ENCODE measurements at places on chromosomes 1 and 21. TPM values are rescaled to one million over a fixed set of nuclear protein-coding genes. Genes with fewer than 3 reads are reported as not detected.

GRCh38 chr1:160018900-160019299 lies 12.9 kb downstream of the PIGM start:
- no peak for DNase-seq

Gene AGO3
- polyA plus RNA-seq = 8.4 TPM

GRCh38 chr1:69121723-69122122 lies 446.0 kb upstream of the LRRC7 start:
- no peak for DNase-seq

DNA sequence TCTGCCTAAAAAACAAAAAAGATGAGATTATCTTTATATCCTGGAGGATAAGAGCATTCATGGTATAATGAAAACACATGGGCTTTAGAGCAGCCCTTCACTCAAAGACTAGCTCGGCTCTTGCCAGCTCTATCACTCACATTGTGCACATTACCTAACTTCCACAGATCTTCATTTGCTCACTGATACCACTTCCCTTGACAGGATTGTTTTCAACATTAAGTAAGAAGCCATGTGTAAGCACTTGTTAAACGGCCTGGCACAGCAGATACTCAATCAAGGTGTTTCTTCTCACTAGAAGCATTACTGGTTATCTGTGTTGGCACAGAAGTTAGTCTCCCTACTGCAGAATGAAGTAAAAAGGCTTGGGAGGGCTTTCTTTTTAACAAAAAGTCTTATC lies 18.7 kb downstream of the LPGAT1 start:
- no peak for DNase-seq

DNA sequence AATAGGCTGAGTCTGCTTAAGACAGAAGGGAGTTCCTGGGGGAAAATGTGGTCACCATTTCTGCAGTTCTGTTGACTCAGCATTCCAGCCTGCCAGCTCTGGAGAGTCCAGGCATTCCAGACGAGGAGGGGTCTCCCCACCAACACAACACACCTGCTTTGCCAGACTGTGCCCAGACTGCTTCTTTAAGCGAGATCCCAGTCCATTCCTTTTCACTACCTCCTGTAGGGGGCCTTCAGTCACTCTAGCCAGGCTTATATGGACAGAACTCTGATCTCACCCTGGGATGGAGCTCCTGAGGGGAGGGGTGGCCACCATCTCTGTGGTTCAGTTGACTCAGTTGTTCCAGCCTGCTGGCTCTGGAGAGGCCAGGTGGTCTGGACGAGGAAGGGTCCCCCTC lies 48.5 kb downstream of the UBE2U start:
- DNase-seq = no peak

Gene CYP4A11
- polyA plus RNA-seq = 43.7 TPM

Gene SLC44A3
- 88.2 TPM for polyA plus RNA-seq

GRCh38 chr1:205298191-205298994 lies 23.2 kb downstream of the NUAK2 start:
- DNase-seq = peak; percentile 86

GRCh38 chr1:65449214-65449823 lies 28.9 kb downstream of the LEPR start:
- DNase-seq = no peak

DNA sequence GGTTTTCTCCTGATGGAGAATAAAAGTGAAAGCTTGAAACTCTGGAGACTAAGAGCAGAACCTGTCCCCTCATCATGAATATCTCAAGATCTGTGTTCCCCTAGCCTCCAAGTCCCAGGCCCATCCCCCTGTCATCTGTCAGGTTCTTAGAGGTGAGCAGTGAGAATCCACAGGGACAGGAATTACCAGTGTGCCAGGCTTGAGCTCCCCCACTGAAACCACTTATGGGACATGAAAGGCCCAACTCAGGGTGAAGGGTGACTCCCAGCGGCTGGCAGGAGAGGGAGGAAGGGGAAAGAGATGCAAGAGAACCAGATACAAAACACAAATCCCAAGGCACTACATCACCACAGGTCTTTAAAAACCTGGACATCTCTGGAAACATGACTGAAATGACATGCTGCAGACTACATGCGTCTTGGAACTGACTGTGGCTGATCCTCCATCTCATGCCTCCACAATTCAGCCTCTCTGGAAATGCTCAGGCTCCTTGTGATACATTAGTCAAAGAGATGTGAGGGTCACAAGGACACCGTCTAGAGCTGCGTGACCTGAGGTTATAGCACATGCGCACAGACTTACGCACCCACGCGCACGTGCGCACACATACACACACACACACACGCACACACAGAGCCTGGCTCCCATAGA lies 6.8 kb upstream of the LY9 start:
- DNase-seq = no peak

Gene ALG14
- polyA plus RNA-seq = 13.4 TPM

- no peak for DNase-seq
Observed at GRCh38 chr1:33173091-33173490, 8.8 kb downstream of the TRIM62 start.

GRCh38 chr21:35026153-35026500 lies 23.0 kb downstream of the RUNX1 start:
- DNase-seq = no peak

Gene RCAN3
- polyA plus RNA-seq = 8.6 TPM

DNA sequence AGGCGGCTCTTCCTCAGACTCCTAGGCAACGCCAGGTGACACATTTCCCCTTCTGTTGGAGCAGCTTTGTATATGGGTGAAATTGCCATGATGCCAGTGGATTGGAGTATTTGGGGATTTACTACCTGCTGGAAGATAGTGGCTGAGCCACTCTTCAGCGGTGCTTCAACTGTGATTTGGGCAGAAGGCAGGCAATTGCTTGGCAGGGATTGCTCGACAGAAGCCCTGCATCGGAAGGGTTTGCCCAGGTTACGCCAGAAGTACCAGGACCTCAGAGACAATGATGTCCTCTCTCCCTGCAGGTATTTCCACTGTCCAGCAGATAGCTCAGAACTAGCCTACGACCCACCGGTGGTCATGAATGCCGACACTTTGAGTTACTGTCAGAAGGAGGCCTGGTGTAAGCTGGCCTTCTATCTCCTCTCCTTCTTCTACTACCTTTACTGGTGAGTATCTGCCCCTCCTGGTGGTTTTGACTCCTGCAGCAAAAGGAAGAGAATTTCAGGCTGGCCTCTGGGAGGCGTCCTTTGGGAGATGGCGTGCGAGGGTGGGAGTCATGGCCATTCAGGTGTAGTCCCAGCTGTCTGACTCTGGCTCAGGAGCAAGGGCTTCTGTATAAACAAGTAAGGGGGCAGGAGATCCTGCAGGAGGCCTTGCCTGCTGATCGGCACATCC lies 118.3 kb downstream of the CNIH3 start:
- no peak for DNase-seq

DNA sequence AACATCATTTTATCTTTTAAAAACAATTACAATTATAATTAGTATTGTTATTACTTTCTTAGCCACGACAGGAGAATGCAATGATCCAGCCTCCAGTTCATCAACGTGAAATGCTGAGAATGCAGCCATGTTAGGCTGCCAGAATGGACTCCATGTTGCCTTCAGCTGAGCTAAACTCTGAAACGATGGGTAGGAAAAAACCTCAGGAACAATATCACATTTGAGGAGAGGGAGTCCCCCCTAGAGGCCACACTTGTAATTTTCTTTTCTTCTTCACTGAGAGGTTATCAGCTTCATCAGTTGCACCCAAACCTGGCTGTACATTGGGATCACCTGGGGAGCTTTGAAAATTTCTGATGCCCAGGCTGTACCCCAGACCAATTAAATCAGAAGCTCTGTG lies 34.6 kb upstream of the DNAH14 start:
- no peak for DNase-seq

- no peak for DNase-seq
Observed at GRCh38 chr1:60942291-60942690, 140.1 kb upstream of the NFIA start.

Gene KIAA0040
- 14.8 TPM for polyA plus RNA-seq

- no peak for DNase-seq
Observed at GRCh38 chr1:78222225-78222959, 176.6 kb downstream of the GIPC2 start.

DNA sequence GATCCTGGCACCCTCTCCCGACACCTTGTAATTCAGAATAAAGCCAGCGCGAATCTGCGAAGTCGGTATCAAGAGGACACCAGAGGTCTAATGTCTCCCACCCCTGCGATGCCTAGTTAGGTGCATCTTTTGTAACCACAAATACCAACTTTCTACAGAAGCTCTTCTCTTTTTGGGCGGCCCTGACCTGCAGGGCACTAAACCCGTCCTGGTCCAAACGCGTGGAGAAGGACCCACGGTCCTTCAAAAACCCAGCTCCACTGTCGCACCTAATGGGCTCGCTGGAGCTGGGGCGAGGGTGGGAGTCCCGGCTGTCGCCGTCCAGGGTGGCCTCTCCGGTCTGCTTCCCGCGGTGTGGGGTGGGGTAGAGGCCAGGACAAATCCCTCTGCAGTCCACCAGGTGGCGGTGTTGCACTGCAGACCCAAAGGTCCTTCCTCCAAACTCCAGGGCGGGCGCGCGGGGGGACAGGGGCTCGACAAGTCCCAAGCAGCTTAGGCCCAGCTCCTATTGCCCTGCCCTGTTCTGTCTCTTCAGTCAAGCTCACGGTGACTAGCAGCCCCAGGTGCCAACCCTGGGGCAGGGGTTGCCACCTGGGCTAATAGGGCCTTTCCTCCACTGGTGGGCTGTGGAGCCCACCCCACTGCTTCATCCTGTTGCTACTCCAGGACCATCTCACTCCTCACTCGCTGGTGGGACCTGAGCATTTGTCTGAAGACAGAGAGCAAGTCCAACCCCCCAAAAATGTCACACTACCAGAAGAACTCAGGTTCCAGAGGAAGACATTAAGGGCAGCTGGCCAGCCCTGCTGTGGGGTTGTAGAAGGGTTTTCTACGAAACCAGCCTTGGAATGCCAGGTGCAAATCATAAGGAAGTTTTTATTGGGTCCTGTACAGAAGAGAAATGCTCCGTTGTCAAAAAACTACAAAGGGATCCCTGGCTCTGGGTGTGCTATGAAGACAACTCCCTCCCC lies 2.8 kb downstream of the HES3 start:
- DNase-seq = no peak

DNA sequence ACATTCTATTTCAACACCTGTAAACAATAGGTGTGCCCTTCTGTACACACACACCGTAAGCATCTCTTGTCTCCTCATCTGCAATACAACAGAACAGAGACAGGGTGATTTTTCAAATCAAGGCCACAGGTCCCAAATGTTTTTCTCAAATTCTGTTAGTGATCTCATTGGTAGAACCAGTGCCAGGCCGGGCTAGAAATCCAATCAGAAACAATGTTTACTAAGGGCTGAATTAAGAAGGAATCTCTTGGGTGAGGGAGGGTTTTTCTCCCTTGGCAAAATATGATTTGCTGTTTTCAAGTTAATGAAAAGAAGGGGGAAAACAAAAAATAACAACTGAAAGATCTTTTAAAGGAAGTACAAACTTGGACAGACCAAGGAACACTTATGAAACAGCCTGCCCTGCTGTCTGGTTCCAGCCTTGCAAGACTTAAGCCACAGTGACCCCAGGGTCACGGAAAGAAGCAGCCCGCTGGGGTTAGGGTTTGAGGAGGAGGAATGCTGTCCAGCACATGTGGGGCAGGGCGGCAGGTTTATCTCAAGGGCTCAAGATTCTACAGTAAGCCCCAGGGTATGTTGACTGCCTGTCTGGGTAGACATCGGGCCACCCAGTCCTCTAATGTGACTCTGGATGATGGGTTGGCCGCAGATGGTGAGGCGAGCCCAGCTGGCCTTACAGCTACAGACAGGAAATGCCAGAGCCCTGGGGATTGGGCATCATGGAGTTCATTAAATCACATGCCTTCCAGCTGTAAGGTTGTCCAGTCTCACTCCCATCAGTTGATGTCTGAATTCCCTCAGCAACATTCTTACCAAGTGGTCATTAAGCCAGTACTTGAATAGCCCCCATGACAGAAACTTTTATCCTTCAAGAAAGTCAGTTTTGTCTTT lies 73.3 kb upstream of the SLC44A3 start:
- no peak for DNase-seq

DNA sequence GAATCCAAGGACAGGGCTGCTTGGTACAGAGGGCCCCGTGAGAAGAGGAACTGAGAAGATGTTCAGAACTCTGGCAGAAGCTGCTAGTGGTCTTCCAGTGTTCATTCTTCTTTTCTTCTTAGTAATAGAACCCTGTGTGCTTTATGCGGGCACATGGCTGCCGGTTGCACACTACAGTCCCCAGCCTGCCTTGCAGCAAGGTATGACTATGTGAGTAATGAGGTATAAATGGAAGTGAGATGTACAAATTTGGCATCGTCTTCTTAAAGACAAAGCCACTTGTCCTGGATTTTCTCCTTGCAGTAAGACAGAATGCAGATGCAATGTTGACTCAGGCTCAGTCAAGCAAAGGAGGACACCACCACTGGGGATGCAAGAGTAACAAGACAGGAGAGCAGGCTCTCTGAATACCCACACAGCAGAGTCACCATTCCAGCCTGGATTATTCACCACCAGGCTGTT lies 15.0 kb upstream of the ATP1B1 start:
- DNase-seq = no peak

DNA sequence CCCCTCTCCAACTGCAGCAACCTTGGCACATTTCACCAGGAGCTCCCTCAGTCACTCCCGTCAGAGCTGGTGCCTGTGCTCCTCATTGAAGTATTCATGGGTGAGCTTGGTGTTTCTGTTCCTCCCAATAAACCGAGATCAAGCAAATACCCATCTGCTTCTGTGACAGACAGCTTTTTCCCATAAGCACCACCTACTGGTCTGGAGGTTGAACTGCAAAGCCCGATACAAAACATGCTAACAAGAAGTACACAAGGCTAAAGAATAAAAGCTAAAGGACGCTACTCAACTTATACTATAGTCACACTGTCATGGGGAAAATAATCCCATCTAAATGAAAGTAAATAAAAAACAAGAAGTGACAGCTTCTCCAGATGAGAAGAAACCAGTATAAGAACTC lies 111.9 kb upstream of the C21orf91 start:
- DNase-seq = no peak

DNA sequence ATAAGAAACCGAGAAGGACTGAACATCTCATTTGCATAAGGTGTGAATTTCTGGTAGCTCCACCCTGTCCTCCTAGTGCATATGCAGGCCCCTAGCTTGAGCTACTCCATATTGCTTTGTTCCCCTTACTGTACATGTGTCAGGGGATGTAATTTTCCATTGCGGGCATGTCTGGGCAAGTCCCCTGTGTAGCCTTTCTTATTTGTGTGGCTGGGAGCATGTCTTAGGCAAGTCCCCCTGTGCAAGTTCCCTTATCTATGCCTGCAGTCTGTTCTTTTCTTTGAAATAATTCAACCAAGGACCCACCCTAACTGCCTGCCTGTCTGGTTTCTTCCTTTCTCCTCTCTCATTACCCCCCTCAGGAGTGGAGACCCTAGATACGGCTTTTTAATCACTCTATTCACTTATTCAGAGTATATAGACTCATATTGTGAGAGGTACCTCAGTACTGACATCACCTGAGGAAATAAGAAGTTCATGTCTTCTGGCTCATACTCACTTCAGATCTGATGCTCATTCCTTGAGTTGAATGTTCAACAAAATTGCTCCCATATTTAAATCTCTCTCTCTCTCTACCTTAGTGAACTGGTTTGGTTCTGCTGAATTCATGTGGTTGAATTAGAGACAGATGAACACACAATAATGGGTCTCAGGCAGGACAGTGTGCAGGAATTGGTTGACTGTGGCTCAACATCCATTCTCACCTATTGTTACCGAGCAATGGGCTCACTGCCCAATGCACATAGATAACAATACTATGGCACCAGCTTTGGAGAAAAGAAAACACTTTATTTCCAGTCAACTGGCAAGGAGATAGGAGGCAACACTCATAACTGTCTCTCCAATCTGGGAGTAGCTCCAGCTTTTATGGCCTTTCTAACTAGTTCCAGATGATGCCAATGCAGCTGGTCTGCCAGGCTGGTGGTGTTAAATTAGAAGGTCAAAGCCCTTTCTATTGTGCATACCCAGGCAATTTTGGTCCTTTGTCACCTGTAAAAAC lies 27.9 kb upstream of the NPL start:
- no peak for DNase-seq

All from left renal cortex interstitium (tissue), 4 donors.